ENCODE measurements at places on chromosomes 1 and 21. TPM values are rescaled to one million over a fixed set of nuclear protein-coding genes. Genes with fewer than 3 reads are reported as not detected.

LCE1B gene
- not detected for polyA plus RNA-seq

C4BPA gene
- polyA plus RNA-seq, result 0.47 TPM

SLC45A3 gene
- polyA plus RNA-seq, result 3.4 TPM

DCAF8 gene
- polyA plus RNA-seq, result 110 TPM

EVA1B gene
- 29.6 TPM for polyA plus RNA-seq

GMEB1 gene
- 10.3 TPM for polyA plus RNA-seq

ATAD3B gene
- 12.0 TPM for polyA plus RNA-seq

IVL gene
- not detected for polyA plus RNA-seq

DNA sequence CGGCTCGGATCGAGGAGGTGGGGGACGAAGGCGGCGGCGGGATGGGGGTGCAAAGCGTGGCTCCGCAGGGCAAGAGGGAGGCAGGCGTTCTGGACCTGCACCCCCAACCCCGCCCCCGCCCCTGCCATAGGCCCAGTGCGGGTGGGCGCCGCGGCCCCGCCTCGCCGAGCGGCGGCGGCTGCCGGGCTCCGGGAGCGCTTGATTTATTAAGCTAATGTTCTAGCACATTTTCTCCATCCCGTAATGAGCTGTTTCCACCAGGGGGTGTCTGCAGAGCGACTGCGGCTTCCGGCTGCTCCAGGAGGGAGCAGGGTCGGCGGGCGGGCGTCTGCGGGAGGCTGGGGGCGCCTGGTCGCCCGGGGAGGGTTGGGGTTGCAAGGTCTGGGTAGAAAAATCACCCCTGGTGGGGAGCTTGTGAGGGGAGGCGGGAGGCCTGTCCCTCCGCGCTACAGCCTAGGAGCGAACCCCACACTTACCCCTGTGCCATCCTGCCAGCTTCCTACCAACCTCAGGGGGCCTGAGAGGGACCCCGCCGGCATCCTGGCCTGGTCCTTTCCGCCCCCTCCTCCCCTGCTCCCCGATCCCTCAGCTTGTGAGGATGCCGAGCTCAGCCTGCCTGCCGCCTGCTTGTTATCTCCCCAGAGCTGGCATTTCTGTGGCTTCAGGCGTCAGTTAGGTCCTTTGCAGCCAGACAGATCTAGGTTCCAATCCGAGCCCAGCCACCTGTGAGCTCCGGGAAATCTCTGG is 48.5 kb upstream of the ACOT11 start:
- no peak for DNase-seq

GRCh38 chr1:226984521-226985238 is 44.6 kb downstream of the COQ8A start:
- no peak for DNase-seq

GRCh38 chr1:202216691-202217090 is 23.1 kb downstream of the LGR6 start:
- DNase-seq, result no peak

- no peak for DNase-seq
Measured at GRCh38 chr1:11569954-11570353, 84.3 kb downstream of the FBXO2 start.

DNA sequence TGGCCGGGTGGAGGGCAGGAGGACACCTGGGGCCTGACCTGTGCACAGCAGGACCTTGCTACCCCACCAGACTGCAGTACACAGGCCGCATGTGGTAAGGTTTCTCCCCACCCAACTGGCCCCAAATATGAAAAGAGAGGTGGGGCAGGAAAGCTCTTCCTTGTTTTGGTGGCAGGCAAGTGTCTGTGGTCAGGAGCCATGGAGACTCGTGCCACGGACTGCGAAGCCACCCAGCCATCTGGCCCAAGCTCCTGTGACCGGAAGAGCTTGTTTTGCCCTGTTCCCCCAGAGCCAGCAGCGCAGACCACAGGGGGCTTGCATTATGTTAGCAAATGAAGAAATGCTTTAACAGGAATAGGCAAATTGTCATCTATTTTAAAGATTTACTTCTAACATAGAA is 54.9 kb downstream of the OLIG1 start:
- DNase-seq, result no peak

DNA sequence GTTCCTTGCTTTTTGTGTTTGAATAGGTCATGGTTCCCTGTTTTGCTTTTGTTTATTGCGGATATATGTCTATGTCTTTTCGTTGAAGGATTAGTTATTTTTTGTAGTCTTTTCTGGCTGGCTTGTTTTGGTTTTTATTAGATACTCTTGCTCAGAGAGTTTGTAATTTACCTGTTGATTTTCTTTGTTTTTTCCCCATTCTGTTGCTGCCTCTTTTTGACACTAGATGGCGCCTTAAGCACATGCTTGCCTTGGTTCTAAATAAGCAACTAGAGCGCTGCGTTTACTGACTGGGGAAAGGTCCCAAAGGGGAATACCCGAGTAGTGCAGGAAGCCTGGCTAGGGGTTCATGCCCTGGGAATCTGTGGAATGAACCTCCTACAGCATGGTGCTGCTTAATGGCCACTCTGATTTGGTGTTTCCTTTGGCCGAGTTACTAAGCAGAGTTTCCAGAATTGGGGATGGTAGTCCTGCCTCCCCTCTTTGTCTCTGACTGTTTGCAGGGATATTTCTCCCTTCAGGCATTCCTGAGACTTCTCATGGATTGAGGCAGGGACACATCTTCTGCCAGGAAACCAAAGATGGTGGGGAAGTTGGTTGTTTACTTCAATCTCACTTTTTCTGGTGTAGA is 143.2 kb downstream of the PTPRU start:
- DNase-seq, result no peak

DNA sequence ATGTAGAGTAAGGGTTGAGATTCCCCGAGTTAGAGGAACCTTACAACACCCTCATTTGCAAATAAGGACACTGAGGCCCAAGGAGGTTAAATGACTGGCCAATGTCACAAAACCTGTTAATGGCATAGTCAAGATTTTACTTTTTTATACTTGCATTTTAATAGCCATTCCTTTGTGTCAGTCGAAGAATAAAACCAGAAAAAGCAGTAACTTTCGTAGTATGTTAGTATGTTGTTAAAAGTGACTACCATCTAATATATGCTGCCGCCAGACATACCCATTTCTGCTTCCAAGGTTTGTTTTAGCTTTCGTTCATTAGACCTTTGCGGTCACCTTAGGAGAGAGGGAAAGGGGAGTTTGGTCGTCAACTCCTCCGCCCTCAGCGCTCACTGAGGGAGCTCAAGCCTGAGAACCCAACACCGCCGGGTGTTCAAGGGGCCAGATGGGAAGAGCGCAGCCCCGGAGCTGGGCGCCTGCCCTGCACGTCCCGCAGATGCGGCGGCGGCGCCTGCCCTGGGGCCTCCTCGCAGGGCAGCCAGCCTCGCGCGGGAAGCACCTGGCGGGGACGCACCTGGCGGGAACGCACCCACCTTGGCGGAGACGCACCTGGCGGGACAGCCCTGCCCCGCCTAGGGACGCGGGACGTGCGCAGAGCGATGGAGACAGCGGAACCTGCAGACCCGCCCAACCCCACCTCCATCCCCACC is 466 bp downstream of the VPS26C start:
- no peak for DNase-seq

- no peak for DNase-seq
Measured at GRCh38 chr1:6131561-6131960, 48.6 kb downstream of the CHD5 start.

DNA sequence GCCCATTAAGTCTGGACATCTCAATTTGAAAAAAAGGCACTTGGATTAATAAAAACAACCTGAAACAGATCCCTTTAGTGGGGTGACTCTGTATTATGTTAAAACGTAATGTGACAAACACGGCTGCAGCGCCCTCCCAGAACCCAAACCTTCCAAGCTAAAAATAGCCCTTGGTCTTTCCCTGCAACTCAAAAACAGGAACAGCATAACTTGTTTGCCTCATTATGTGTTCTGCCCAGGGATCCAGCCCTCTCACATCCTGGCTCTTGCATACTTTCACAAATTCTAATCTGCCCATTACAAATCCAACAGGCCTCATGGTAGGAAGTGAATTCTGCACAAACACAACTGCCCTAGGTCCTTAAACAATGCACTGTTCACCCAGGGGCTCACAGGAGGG is 94.7 kb upstream of the GADD45A start:
- DNase-seq, result no peak
